Stimulated activated CD8-positive, alpha-beta memory T cell treated with anti-CD3 and anti-CD28 coated beads, Interleukin-2, amount 100 ng/mL, for 1 hour (primary cell): ENCODE measurements at places on chromosomes 1 and 21.

GRCh38 chr1:56496821-56497772, 82.3 kb downstream of the PLPP3 start:
- DNase-seq, result no peak

DNA sequence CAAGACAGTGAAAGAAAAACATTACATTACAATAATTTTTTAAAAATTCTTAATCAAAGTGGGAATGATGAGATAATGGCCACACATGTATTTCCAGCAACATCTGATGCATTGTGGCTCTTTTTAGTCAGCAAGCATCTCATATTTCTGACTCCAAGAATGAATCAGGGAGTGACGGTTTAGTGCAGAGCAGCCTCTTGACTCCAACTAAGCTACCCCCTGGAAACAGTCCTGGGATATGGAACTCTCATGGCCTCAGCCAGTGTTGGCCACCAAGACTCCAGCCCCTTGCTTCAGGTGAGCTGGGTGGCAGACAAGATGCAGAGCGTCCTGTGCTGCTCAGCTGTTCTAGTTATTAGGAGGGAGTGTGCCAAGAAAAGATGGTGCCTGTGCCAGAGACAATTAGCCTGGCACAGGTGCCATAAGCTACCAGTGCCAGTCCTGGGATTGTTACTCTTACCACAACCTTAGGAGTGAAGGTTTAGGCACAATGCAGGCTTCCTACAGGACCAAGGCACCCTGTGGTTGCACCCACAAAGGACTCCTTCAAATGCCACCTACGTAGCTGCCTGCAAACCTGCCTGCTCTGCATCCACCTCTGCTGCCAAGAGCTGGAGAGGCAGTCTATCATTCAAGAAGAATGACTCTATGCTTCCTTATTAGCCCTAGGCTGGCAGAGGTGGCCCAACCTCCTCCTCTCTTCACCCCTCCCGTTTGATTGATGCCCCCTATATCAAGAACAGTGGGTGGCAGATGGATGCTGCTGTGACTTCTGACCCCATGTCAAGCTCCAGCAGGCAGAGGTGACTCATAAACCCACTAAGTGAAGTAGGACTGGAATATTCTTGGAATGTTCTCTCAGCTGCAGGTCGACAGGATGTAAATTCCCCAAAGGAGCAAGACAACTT, 6.0 kb upstream of the SEC16B start:
- DNase-seq, result no peak

- DNase-seq, result no peak
Measured at GRCh38 chr1:94522304-94522703, 19.3 kb downstream of the F3 start.

- no peak for DNase-seq
Measured at GRCh38 chr1:165564561-165564960, 20.8 kb downstream of the LRRC52 start.

- no peak for DNase-seq
Measured at GRCh38 chr1:222970711-222971110, 155.9 kb downstream of the DISP1 start.

DNA sequence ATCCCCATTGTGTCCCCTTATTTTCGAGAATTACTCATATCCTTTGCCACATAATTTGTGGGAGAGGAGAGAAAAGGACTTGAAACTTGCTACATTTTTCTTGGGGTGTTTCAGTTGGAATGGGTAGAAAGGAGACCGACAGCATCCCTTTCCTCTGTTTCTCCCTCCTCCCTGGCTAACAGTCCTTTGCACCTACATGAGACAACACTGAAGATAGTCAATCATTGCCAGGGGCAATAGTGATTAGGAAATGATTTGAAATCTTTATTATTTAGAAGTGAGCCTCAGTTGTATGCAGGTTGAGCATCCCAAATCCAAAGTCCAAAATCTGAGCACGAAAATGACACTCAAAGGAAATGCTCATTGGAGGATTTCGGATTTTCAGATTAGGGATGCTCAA, 7.8 kb upstream of the TARS2 start:
- DNase-seq, result no peak

GRCh38 chr1:55275941-55276341, 60.8 kb upstream of the USP24 start:
- no peak for DNase-seq

GRCh38 chr1:185570962-185571361, 163.2 kb upstream of the HMCN1 start:
- no peak for DNase-seq

DNA sequence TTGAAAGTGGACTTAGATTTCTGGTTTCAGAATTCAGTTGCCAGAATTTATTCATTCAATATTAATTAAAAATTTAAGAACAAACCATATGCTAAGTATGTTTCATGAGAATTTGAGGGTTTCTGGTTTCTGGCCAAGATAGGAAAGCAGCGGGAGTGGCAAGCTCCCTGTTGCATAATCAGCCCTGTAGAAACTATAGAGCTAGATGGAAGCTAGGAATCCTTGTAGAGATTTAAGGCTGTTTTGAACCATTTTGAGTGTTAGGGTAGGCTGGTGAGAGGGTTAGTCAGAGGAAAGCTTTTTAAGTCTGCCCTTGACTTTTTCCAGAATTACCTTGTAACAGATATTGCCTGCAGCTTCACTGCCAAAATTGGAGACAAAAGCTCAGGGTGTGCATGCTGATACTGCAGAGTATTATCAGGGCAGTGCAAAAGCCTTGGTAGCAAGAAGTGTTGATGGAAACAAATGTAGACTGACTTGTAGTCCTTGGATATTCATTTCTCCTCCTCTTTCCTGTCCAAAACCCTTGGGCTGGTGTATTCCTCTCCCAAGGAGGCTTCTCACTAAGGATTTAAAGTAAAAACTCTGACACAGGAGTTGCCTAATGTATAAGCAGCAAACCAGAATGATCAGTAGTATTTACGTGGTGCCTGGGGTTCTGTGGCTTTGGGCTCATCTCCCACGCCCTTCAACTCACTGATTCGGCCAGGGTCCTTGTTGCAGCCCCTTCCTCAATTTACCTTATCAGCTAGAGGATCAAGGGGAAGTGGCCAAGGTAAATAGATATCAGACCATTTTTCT, 12.6 kb upstream of the GIPC2 start:
- no peak for DNase-seq

GRCh38 chr21:27802816-27803475, 836.1 kb upstream of the ADAMTS5 start:
- DNase-seq, result no peak

GRCh38 chr1:232367293-232367692, 262.6 kb downstream of the SIPA1L2 start:
- no peak for DNase-seq

DNA sequence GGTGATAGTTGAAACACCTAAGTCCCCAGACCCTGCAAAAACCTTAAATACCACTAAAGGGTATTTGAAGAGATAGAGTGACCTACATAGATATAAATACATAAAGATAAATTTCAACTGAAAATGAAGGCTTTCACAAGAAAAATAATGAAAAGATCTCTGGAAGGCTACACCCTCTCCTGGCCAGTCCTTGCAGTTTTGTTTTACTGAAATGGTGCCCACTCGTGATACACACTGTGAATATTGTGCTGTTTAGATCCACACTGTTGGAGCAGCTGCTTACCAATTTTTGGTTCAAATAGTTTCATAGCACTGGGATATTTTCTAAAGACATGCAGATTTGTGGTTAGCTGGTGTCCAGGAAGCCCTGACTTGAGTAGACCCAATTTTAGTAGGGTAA, 31.5 kb upstream of the RNF187 start:
- DNase-seq, result no peak

DNA sequence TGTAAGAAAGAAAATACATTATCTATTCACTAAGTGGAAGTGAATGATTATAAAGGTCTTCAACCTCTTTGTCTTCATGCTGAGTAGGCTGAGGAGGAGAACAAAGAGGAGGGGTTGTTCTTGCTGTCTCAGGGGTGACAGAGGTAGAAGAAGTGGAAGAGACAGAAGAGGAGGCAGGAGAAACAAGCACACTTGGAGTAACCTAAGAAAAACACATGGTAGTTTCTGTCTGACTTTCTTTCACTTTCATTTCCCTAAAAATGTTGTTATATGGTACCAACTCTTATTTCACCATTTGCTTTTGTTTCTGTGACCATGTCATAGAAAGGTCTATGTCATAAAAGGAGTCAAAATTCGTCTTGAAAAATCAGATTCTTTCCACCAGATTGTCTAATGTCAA, 696.6 kb upstream of the BRINP3 start:
- no peak for DNase-seq

DNA sequence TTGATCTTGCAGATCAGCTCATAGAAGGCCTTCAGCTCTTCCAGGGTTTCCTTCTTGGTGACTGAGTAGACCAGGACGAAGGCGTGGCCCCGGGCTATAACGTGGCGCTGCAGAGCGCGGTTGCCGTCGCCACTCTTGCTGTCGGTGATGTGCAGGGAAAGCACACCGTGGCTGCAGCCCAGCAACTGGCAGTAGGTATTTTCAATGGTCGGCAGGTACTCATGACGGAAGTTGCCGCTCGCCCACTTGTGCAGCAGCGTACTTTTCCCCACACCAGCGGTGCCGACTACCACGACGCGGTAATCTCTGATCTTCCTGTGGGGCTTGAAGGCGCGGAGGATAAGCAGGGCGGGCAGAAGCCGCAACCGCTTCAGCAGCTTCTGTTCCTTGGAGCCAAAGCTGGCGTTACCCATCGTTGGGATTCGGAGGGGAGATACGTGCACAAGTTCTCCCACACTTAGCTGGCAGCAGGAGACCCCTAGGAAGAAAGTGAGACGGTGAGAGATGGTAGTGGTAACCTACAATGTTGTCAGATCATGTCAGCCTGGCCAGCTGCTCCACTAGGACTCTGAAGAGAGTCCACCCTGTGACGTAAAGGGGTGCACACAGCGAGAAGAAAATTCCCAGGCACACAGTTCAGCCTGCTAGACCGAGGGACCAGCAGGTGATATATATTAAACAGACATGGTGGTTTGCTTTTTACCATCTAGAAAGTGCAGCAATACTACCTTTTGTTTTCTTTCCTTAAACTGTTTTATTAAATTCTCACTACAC, 3.4 kb downstream of the DIRAS3 start:
- DNase-seq, result no peak
